ENCODE measurements at places on chromosomes 1 and 21.

DNA sequence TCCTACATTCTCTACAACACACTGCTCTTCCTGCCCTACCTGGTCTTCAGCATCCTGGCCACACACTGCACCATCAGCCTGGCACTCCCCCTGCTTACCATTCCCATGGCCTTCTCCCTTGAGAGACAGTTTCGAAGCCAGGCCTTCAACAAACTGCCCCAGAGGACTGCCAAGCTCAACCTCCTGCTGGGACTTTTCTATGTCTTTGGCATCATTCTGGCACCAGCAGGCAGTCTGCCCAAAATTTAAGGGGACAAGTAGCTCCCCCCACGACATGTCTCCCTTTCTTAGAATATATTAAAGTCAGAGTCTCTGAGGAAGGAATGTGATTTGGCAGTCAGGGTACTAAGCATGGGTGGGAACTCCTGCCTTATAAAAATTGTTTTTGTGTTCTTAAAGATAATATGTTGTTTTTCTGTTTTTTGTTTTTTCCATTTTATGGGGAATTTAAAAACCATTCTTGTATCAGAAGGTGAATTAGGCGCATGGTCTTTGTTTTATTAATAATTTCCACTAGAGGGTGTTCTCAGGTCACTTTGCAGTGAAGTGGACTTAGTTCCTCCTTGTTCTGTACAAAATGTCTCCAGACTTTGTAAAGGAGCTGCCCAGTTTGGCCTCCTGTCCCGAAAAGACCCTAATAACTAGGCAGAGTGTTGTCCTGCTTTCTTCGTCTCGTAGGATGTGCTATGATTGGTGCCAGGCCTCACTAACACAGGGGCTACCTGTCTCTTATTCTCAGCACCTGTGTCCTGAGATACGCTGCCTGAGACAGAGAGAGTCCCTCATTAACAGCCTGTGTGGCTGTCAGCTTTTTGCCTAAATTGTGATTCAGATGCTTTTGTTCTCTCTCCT, 13.1 kb downstream of the UBIAD1 start:
- DNase-seq: no peak

DNA sequence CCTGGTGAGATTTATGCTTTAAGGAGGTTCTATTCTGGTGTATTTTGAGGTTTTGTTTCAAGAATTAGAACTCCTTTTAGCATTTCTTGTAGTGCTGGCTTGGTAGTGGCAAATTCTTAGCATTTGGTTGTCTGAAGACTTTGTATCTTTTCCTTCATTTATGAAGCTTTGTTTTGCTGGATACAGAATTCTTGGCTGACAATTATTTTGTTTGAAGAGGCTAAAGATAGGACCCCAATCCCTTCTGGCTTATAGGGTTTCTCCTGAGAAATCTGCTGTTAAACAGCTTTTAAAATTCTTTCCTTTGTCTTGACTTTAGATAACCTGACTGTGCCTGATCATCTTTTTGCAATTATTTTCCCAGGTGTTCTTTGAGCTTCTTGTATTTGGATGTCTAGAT, 58.6 kb downstream of the GPR137B start:
- DNase-seq: no peak

DNA sequence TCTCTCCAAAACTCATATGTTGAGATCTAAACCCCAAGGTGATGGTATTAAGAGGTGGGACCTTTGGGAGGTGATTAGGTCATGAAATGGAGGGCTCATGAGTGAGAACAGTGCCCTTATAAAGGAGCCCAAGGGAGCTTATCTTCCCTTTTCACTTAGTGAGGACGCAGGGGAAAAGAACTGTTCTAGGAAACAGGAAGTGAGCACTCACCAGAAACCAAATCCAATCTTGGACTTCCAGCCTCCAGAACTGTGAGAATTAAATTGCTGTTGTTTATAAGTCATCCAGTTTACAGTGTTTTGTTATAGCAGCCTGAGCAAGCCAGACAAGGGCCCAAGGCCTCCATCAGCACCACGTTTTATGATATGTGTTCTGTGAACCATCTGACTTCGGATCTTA, 60.3 kb upstream of the LRRC8D start:
- DNase-seq: peak; percentile 76

GRCh38 chr1:241962153-241962552, 4.6 kb downstream of the BECN2 start:
- no peak for DNase-seq

DNA sequence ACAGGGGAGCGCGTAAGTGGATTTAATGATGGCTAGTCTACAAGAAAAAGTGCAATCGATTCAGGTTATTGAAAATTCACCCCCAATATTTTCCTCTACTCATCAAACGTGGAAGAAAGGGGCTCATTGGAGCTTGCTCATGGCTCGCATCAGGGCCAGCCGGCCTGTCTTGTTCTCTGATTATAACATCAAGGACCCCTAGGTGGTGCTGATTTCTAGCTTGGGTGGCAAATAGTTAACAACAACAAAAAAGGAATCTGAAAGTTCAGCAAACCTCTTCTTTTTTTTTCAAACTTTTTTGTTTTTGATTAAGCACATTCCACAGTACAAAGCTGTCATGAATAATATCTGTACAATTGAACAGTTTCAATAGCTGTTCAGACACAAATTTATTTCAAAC, 35.8 kb upstream of the SOD1 start:
- no peak for DNase-seq

GRCh38 chr21:26177746-26178426, 7.3 kb upstream of the APP start:
- DNase-seq: no peak

GRCh38 chr1:171188388-171189266, 3.5 kb downstream of the FMO2 start:
- DNase-seq: peak; percentile 55

DNA sequence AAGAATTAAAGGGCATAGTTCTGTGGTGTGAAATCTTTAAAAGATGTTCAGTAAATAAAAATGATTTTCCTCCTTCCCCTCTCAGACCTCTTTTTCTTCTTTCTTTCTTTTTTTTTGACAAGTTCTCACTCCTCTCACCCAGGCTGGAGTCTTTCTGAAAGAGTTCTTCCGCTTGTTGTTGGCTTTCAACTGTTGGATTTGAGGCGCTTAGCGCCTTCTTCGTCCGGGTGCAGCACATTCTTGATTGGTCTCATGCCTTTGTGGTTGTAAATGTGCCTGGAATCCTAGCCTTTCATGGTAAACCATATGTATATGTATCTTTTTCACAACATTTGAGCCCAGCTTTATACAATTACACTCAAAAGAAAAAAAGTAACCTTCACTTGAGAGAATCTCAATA, 980 bp upstream of the METTL18 start:
- no peak for DNase-seq

DNA sequence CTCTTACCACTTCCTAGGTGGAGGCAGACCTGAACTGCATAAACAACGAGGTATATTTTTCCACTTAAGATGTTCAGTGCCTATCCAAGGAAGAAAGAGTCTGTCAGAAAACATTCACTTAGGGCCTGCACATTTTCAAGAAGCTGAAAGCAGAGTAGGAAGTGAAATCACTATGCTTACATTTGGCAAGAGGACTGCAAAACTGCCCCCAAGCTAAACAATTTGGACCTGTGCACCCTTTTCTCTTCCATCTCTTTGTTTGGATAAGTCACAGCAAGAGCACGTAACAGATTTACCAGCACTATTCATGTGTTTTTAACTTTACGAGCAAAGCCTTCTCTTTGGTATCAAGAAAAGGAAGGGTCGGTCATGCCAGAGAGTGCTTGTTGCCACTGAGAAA, 13.2 kb upstream of the BEND5 start:
- DNase-seq: peak; percentile 9

GRCh38 chr1:24343412-24344089, 24.4 kb downstream of the GRHL3 start:
- no peak for DNase-seq

DNA sequence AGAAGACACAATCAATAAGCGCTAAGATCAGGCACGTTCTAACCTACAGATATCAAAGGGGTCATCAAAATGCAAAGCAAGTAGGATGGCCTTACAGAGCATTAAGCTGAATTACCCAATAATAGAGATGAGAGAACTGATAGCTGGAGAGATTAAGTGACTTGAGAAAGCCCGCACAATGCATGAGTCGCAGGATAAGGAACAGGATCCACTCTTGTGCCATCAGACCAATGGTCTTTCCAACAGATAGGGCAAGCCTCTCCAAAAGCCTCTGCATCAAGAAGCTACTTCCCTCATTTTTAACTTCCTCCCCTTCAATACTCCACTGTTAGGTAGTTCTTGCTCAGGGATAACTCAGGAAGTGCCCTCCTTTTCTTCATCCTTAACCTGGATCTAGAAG, 2.6 kb downstream of the CHML start:
- DNase-seq: peak; percentile 75

- no peak for DNase-seq
Measured at GRCh38 chr1:3423245-3423829, 31.1 kb upstream of the ARHGEF16 start.

DNA sequence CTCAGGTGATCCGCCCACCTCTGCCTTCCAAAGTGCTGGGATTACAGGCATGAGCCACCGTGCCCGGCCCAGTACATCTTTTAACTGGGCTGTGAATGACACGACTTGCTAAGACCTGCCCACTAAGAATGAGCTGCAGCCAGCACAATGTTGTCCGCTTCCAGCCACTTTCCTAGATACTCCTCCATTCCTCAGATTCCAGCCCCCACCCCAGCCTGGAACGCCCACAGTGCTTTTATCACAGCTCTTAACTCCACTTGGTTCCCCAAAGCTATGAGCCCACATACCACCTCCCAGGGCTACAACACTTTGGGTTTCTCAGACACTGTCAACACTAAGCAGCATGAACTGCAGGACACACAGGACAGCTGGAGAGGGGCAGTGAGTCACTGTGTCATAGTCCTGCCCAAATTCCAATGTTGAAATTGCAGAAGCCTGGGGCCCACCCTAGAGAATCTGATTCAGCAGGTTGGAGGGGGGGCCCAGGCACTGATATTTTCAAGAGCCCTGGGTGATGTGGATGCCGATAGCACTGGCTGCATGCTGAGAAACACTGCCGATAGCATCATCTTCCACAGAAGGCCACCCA, 58.0 kb downstream of the ACBD3 start:
- DNase-seq: no peak

DNA sequence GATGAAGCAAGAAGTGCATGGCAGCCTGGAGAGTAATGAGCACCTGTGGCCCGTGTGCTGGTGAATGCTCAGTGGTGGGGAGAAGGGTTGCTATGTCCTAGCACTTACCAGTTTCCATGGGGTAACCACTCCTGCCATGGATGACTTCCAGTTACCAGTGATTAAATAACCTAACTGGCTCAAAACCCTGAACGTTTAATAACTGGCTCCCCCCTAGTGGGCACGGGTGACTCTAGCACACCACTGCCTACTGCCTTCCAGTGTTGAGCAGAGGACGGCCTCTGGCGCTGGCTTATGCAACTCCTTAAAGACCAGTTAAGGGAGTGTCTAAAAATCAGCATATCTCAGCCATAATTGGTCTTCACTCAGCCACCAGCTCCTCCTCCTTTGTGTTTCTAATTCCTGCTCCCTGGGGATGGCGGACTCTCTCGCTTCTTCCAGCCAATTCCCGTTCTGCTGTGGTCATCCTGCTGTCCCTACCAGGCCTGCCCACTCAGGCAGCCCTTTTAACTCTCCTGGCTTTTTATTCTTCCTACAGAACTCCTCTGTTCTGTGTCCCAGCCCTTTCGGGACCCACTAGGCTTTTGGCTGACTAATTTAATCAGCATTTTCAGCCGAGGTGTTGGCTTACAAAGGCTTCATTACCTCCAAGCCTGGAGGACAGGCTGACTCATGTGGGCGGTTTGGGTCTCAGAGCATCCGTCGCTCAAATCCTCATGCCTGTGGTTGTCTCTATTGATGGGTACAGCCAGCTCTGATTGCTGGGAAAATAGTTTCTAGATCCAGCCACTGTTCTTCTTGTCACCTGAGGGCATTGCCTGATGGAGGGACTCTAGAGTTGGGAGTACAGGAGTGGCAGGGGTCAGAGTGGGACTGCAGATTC, 332.4 kb downstream of the CAMTA1 start:
- peak; percentile 3 for DNase-seq

- peak; percentile 79 for DNase-seq
Measured at GRCh38 chr1:110857964-110858948, 14.7 kb upstream of the CD53 start.

GRCh38 chr1:4743978-4744750, 89.8 kb downstream of the AJAP1 start:
- no peak for DNase-seq

- DNase-seq: no peak
Measured at GRCh38 chr1:40808002-40808401, 24.4 kb downstream of the KCNQ4 start.

DNA sequence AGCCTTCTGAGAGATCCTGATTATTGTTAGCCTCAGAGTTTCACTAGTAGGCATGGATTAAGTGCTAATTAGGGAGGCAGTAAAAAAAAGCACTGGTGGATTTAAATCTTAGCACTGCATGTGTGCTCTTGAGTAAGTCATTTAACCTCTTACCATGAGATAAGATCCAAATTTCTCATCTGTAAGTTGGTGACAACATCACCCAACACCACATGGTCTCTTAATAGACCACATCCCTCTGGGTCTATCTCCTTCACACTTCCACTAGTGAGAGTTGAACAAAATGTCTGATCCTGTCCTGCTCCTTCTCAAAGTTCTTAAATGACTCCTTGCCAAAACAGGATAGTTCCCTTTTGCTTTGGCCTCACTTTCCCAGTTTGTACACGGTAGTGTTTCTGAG, 29.5 kb upstream of the DMRTA2 start:
- no peak for DNase-seq

GRCh38 chr1:62327360-62328055, 8.3 kb upstream of the KANK4 start:
- no peak for DNase-seq

GRCh38 chr1:27648602-27649305, 13.8 kb upstream of the FGR start:
- no peak for DNase-seq

DNA sequence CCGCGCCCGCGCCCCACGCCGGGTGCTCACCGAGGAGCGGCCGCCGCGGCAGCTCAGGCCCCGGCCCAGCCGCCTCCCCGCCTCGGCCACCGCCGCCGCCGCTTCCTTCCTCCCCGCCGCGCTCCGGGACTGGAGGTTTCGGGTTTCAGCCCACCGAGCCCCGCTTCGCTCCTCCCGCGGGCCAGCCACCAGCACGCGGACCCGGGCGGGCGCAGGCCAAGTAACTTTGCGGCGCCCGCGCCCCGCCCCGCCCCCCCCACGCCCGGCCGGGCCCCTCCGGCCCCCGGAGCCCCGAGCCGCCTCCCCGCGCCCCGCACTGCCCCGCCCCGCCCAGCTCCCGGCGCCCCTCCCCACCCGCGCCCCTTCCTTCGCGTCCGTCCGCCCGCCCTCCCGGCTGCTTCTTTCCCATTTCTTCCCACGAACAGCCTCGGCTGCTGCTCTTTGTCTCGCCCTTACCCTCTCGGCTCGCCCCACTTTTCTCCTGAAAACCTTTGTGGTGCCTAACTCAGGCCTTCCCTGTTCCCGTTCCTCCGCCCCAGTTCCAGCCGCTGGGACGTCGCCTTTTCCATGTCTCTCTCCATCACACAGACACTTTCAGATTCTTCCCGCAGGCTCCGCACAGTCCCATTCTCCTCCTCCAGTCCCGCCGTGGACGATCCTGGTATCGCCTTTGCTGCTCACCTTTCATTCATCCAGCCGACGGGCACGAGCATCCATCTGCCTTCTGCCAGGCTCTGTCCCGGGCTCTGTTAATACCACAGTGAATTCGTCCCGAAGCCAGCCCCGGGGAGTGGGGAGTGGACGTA, at the start of gene GPR161:
Gene GPR161, minus strand, starts transcription at position 222 of the 806 bp plus-strand sequence. CDS start 32,080 bp downstream, outside the sequence.
- peak; percentile 11 for DNase-seq

GRCh38 chr1:28759257-28759656, 22.5 kb downstream of the YTHDF2 start:
- no peak for DNase-seq

- DNase-seq: no peak
Measured at GRCh38 chr1:160159846-160160245, 8.4 kb downstream of the ATP1A4 start.
